ENCODE measurements at places on chromosomes 2 and 18.

- no peak for DNase-seq
Observed at GRCh38 chr18:8849696-8850095, 144.3 kb downstream of the MTCL1 start.

- no peak for DNase-seq
Observed at GRCh38 chr18:24811950-24812681, 351.7 kb downstream of the HRH4 start.

GRCh38 chr2:232238108-232238507, 140.4 kb upstream of the ALPP start:
- DNase-seq = peak; percentile 95

DNA sequence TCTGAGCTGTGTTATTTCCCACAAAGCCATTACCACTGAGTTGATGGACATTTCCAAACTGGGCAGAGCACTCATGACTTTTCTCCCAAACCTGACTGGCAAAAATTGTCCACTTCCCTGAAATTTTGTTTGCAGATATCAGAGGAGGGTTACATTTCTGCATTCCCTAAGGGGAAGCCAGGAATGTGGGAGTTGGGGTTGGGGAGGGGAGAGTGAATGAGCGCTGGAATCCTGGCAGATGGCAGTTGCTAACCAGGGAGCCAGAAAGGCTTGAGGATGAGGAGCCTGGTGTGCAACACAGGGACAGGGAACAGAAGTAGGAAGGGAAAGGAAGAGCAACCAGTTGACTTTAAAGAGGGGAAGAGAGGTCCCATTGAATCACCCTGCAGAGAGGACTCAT, 14.0 kb upstream of the CCNYL1 start:
- DNase-seq = no peak

GRCh38 chr2:151757861-151758260, 23.6 kb upstream of the NEB start:
- no peak for DNase-seq

DNA sequence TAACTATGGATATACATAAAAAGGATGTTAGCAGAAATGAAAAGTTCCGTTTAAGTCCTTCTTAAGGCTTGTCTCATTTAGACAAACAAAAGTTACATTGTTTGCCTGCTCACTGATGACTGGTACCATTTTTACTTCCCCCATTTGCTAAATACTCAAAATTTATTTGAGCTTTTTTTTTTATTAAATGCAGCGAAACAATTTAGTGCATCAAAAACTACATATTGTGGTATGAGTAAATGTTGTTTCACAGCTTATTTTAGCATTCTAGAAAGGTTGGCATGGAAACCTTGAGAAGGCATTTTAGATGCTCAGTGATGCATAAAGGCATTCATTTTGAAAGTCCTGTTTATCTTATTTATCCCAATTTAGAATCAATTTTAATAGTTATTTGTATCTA, 100.0 kb downstream of the MAP2 start:
- DNase-seq = no peak

DNA sequence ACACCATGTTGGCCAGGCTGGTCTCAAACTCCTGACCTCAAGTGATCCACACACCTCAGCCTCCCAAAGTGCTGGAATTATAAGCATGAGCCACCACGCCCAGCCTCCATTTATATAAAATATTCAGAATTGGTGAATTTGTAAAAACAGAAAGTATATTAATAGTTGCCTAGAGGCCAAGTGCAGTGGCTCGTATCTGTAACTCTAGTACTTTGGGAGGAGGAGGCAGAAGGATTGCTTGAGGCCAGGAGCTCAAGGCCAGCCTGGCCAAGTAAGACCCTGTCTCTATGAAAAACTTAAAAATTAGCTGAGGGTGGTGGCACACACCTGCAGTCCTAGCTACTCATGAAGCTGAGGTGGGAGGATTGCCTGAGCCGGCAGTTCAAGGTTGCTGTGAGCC, 89.6 kb downstream of the SLC25A12 start:
- DNase-seq = no peak

DNA sequence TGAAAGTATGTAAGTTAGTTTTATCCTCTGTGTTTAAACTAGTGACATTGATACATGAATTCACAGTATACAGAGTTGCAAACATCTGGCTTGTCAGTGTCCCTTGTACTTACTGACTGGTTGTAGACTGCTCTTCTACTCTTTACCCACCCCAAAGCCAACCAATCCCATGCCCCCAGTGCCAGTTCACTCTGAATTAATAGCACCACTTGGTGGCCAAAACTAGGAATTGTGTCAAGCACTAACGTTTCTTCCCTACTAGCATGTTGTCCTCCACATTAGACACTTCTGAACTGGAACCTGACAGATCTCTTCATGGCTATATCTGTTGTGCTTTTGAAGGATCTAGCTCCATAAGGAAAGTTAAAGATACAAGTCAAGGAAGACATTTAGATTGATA, 27.2 kb upstream of the OTX1 start:
- peak; percentile 39 for DNase-seq

DNA sequence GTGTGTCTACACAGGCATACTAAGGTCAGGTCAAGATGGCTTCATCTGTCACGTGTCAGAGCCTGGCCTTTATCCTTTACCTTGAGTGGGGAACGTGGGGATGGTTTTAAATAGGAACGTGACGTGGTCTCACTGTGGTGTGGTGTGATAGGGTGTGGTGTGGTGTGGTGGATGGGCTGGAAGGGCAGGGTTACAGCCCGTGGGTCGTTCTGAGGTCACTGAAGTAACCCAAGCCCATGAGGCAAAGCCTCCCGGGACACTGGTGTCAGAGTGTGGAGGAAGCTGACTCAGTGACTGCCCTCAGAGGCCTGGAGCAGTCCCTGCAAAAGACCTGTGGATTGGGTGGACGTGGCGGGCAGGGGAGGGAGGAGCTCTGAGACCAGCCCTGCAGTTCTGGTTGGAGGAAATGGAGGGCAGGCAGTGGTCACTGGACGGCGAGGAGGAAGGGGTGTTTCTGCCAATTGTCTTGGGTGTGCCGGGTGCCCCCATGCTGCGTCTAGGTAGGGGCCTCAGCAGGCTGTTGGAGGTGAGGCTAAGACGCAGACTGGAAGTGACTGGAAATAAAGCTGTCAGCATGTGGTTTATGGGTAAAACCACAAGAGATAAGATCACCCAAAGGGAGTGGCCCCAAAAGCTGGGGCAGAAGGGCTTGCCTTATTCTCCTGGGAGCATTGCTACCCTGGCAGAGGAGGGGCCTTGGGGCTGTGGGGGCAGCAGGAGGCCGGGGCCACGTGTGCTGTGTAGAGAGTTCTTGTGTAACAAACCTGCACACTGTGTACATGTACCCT, 84.8 kb downstream of the SH3RF3 start:
- peak; percentile 91 for DNase-seq

DNA sequence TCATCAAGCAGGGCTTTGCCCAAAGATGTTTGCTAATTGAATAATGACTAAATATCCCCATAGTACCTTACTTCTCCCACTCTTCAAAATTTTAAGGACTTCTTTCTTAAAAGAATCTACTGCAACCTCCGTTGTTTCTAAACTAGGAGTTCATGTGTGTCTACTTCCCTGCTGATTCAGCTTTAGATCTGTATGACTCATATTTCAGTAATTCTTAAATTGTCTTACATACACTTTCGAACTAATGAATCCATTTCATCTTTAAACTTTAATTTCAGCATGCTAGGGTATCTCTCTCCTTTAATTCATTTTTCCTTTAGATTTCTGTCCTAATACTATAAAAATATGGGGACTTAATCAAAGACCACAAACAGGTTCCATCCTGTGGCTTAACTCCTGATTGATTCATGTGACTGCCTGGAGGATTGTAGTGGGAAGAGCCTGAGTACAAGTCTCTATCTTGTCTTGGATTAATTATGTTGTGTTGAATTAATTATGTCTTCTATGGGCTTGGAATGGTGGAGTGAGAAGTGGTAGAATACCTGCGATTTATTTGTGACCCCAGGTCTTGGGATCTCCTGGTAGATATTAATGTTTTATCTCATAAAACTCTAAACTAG, 24.9 kb upstream of the COL5A2 start:
- DNase-seq = no peak

- no peak for DNase-seq
Observed at GRCh38 chr2:181190711-181191110, 210.3 kb downstream of the UBE2E3 start.

DNA sequence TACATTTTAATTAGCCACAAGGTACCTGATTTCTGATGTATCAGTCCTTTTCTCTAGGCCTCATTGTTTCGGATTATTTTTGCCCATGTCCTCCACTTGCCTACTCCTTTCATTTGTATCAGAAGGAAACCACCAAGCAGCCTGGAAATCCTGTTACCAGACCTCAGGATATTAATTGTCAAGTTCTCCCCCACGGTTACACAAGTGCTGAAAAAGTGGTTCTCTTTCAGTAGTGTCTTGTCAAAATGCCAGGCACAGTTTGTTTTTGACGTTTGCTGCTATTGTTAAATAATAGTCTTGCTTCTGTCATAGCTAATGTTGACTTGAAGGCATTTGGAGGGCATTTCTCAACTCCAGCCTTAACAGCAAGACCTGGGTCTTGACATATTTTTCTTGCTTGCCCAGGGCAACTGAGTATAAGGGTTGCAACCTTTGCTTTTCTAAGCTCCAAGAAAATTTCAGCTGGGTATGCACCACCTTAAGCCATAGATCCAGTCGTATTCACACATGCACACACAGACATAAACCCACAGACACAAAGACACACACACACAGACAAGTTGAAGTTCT, 31.0 kb downstream of the INSIG2 start:
- DNase-seq = no peak

- DNase-seq = no peak
Observed at GRCh38 chr2:178397002-178397605, 53.9 kb downstream of the PRKRA start.

GRCh38 chr18:74501386-74501785, 5.2 kb downstream of the CNDP2 start:
- no peak for DNase-seq

DNA sequence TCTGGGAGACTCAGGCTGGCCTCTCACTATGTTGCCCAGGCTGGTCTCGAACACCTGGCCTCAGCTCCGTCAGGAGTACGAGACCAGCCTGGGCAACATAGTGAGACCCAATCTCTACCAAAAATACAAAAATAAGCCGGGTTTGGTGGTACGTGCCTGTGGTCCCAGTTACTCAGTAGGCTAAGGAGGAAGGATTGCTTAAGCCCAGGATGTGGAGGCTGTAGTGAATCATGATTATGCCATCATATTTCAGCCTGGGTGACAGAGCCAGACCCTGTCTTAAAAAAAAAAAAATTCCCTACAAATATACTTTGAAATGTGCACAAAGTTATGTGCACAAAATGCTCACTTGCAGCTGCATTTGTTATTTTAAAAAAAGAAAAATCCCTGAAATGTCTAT, 26.3 kb upstream of the AGAP1 start:
- DNase-seq = peak; percentile 80

DNA sequence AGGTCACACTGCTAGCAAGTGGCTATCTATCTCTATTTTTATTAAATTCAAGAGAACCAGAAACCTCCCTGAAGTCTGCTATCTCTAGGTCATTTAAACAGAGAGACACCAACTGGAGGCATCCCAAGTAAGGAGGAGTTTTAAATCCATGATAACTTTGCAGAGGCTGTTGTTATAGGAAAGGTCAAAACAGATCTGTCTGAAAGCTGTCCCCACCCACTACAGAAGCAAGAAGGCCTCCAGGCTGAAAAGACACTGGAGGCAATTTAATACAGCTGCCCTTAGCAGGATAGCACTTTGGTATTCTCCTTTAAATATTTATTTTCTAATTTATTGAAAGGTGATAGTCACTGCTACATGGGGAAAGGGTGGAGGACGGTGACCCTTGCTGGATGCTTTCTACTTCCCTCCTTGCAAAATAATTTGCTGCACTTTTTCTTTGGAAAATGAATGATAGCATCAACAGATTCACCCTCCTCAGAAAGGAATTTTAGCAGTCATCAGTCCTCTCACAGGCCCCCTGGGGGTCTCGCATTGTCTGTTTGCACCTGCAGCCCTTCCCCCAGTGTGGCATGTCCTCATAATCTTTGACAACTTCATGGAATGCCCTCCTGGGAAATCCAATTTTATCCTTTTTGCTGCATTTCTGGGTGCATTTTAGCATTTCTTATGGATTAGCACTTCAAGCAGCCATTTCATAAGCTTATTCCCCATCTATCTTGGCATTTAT, 429.5 kb upstream of the TNP1 start:
- DNase-seq = no peak

DNA sequence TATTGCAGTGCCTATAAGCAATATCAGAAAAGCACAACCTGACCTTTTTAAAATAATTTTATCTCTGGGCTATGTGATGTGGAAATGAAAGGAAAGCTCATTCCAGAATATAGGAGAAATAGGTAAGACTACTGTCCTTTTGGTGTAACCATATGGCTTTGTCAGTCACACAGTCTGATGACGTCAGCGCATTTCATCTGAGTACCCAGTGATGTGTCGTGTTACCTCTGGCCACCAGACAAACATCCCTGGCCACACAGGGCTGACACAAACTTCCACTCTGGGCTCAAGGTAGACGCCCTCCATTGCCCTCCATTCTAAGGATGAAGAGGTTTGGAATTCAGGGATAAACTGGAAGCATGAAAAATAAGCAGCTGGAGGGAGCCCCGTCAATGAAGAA, 506.7 kb downstream of the CMPK2 start:
- DNase-seq = no peak

DNA sequence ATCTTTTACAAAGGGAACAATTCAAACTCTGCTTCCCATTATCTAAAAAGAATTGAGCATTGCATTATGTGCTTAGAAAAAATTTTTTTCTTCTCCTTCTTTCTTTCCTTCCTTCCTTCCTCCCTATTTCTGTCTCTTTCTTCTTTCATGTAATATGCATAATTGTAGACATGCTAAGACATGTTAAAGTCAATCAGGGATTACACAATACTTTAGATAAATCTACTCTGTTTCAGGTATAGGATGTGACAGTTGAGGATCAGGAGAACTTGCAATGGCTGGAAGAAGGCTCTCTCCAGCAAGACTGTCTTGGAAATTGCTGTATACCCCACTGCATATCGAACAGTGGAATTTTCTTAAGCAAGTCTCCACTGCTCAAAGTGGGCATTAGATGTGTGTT, 9.0 kb upstream of the SPAG16 start:
- no peak for DNase-seq

DNA sequence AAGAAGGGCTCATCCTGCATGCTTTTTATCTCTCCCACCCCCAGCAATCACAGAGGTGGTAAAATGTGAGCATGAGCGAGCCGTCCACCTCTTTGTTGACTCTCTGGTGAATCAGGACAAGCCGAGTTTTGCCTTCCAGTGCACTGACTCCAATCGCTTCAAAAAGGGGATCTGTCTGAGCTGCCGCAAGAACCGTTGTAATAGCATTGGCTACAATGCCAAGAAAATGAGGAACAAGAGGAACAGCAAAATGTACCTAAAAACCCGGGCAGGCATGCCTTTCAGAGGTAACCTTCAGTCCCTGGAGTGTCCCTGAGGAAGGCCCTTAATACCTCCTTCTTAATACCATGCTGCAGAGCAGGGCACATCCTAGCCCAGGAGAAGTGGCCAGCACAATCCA, 19.5 kb downstream of the LIPG start:
- no peak for DNase-seq

- DNase-seq = no peak
Observed at GRCh38 chr2:76829374-76830234, 692.6 kb downstream of the LRRTM4 start.

Measured in PC-9 (cell line).